ENCODE measurements at places on chromosomes 3 and 15.

DNA sequence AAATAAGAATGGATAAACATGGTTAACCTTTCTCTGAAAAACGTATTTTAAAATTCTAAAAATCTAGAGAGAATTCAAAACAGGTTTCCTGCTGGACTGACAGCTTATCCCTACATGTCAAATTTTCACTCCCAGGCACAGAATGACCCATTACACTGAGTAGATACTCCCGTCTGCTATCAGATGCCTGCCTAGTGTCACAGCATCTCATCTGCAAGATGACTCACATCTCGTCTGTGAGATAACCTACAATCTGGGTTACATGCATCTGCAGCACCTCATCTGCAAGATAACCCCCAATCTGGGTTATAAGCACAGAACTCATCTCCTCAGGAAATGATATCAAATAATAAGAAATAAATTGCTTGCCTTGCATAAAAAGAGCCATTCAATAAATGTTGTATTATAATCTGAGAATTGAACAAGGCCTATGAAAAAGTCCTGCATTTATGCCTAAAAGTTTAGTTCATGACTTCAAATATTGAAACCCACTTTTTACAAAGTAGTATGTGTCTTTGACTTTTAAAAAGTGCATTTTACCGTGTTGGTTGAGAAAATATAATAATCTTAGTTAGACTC, 188.3 kb upstream of the THBS1 start:
- no peak for DNase-seq

GRCh38 chr3:175005881-175006280, 146.7 kb downstream of the NAALADL2 start:
- DNase-seq, result no peak

- no peak for DNase-seq
Observed at GRCh38 chr3:109132801-109133473, 3.6 kb upstream of the C3orf85 start.

GRCh38 chr3:117036259-117036799, 326.8 kb downstream of the TUSC7 start:
- no peak for DNase-seq

- no peak for DNase-seq
Observed at GRCh38 chr3:65689436-65689835, 349.3 kb downstream of the MAGI1 start.

- no peak for DNase-seq
Observed at GRCh38 chr15:38217191-38217595, 35.4 kb upstream of the SPRED1 start.

DNA sequence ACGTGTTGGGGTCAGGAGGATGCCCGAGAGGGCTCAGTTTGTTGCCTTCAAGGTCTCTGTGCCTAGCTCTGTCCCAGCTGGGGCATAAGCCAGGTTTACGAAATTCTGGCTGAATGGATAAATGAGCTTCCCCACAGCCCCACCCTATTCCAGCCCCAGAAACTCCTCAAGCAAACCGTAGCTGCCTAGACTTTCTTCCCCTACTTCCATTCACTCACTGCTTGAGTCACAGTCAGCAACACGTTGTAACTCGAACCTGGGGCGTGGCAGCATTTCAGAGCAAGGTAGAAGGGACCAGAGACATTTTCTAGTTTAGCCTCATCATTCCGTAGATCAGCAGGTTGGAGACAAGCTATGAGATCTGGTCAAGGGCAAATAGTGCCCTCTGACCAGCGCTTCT, 24.2 kb downstream of the NMNAT3 start:
- no peak for DNase-seq

GRCh38 chr3:52063026-52063723, 6.8 kb upstream of the DUSP7 start:
- no peak for DNase-seq

GRCh38 chr3:15263120-15263519, 57.1 kb downstream of the CAPN7 start:
- no peak for DNase-seq

GRCh38 chr3:30752970-30753369, 141.5 kb downstream of the GADL1 start:
- no peak for DNase-seq

- DNase-seq, result no peak
Observed at GRCh38 chr3:38723569-38724391, 74.3 kb upstream of the SCN5A start.

- DNase-seq, result no peak
Observed at GRCh38 chr15:96503276-96503675, 172.8 kb downstream of the NR2F2 start.

- DNase-seq, result no peak
Observed at GRCh38 chr3:154304116-154304786, 20.0 kb downstream of the DHX36 start.

DNA sequence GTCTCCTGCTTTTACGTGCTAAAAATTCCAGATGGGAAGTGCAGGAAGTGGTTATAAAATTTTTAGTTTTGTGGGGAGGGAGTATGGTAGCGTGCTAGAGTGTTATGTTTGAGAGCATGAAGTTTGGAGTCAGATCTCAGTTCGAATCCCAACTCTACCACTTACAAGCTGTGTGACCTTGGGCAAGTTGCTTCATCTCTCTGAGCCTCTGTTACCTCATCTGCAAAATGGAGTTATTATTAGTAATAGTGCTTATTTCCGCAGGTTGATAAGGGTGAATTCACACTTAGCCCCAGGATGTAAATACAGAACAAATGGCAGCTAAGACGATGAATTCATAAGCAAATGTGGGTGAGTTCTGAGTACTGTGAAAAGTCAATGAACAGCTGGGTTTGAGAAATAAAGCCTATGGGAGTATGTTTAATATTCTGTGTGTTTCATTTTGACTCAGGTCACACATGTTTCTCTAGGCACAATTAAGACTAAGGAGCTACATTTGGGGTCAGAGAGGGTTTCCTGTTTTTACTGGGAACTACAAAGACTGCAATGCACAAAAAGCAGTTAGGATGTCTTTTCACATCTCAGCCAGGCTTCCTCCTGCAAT, 73.1 kb upstream of the FEZF2 start:
- no peak for DNase-seq

- DNase-seq, result no peak
Observed at GRCh38 chr15:53512029-53512428, 247.4 kb downstream of the WDR72 start.

GRCh38 chr3:127745656-127746399, 73.1 kb downstream of the ABTB1 start:
- no peak for DNase-seq

- DNase-seq, result no peak
Observed at GRCh38 chr3:69941037-69941436, 58.5 kb upstream of the SAMMSON start.

All from activated CD8-positive, alpha-beta memory T cell treated with anti-CD3 and anti-CD28 coated beads for 1 hour (primary cell).